ENCODE measurements at places on chromosomes 2 and 18.

DNA sequence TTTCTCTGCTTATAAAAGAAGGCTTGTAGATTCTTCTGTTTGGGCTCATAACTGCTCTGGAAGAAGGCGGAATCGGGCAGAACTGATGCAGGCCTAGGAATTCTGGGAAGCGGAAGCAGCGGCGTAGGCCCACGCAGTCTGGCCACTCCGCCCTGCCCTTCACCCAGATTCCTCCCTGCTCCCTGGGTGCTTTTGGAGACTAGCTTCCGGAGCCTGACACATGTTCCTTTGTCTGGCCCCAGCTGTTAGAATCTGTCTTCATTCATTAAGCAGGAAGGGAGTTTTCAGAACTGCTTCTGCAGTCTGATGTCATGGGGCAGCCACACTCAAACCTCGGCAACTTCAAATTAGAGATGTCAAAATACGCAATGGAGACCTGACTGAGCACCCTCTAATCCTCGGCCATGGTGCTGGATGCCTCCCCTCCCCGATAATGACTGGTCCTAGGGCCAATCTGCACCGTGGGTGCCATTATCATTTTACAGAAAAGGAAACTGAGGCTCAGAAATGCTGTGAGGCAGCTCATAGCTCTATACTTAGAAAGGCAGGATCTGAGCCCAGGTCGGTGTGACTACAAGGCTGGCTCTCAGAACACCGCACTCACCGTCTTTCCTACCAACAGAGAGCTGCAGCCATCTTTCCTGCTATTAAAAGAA, 275.7 kb downstream of the MYCN start:
- DNase-seq, result no peak

- no peak for DNase-seq
Observed at GRCh38 chr18:24362757-24363156, 34.9 kb downstream of the OSBPL1A start.

- DNase-seq, result no peak
Observed at GRCh38 chr18:3793545-3793944, 343.6 kb downstream of the TGIF1 start.

DNA sequence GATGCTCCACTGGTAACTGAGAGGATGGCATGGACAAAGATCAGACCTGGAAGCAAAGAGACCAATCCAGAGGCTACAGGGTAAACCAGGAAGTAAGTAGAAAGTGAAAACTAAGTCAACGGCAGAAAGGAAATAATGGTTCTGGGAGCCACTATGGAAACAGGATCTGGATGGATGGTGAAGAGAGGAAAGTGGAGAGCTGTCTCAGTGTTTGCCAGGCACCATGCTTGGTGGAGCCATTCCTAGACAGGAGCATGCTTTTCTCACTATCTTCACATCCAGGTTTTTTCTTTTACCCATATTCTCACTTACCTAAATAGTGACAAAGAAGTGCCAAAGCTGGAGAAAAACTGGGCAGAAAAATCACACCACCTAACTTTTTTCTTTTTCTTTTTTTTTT, 22.2 kb downstream of the ZNF521 start:
- DNase-seq, result no peak

- no peak for DNase-seq
Observed at GRCh38 chr2:203492965-203493364, 42.1 kb downstream of the RAPH1 start.

DNA sequence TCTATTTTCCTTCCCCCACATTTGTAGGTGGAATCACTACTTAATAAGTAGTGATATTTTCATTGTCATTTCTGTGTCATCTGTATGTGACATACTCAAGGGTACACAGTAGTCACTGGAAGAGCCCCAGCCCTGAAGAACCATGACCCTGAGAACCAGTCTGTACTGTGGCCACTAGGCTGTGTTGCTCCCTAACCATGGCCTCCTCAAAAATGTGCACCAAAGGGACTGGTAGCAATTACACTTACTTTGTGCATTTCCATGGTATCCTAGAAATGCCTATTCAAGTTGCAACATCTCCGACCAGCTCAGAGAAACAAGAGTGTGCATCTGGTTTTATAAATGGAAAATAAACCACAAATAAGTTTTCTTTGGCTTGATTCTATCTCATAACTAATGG, 155.1 kb downstream of the DOCK10 start:
- no peak for DNase-seq

- DNase-seq, result no peak
Observed at GRCh38 chr2:240933966-240934700, 28.0 kb downstream of the CROCC2 start.

DNA sequence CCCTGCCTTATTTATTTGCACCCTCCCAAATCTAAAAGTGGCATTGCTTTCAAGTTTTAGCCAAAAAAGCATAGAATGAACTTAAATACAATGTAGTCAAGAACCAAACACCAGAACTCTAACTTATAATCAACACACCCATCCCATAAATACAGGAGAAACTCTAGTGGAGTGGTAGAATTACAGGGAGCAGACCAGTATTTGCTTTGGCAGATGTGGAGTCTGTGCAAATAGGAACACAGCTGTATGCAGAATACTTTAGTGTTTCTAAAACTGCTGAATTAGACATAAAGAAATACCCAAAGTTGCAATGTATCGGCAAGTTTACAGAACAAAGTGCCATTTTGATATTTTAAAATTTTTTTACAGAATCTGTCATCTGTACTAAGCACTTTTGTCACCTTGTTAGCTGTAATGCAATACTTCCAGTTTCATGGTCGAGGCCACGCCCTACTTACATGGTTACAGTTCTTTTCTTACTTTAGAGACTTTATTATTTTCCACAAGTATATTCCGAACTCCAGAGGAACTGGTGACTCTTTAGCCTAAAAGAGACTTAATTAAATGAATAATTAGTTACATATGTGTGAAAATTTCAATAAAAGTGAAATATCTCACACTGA, 23.7 kb upstream of the COL5A2 start:
- DNase-seq, result no peak

GRCh38 chr2:232239951-232240681, 138.4 kb upstream of the ALPP start:
- DNase-seq, result no peak

GRCh38 chr18:48340560-48340959, 68.6 kb downstream of the ZBTB7C start:
- no peak for DNase-seq

DNA sequence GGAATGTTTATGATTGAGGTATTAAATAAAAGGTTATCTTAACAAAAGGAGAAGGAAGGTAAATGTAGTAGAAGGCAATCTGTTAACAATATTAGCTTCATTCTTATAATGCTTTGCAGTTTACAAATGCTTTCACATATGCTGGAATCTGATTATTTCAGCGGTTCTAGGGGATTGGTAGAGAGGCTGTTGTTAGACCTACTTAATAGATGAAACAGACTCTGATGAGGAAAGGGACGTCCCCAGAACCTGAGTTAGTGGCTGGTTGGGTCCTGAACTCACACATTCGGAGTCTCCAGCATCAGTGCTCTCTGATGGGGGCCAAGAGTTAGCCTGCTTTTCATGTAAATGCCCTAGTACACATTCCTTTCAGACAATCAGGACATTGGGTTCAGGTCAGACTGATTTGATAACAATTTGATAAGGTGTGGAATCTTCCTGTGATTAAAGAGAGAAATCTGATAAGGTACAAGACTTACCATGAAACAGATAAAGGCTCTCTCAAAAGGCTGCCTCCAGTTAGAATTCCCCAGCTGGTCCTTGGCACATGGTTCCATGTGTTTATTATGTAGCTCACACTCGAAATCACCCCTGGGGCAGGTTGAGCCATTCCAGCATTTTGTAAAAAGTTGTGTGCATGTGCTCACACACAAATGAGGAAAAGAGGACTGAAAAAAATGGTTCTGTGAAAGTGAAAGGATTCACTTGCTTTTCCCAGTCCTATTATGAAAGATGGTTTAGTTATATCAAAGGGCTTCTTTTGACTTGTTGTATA, 103.1 kb downstream of the GPD2 start:
- no peak for DNase-seq

DNA sequence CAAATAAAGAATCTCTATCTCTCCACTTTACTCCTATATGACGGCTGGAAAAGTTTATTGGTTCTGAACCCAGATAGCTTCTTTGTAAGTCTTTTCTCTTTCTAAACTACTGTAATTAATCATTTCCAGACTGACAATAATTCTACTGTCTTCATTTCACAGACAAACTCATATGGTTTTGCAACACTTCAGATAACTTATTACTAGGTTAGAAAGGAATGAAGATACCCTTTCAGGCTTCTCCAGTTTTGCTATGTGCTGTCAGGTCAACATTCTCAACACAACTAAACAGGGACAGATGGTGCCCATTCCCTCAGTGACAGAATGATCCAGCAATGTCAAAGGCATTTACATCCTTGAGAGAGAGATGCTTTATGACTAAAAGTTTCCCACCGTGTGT, 198.5 kb upstream of the ITGA4 start:
- DNase-seq, result no peak
